ENCODE measurements at places on chromosomes 12 and 14.
A peak's percentile ranks its signal among the peaks of the same experiment; 100 is the strongest.

- DNase-seq = no peak
Measured at GRCh38 chr12:116125956-116126566, 151.4 kb downstream of the MED13L start.

- DNase-seq = no peak
Measured at GRCh38 chr14:79137045-79137430, 966.9 kb downstream of the NRXN3 start.

DNA sequence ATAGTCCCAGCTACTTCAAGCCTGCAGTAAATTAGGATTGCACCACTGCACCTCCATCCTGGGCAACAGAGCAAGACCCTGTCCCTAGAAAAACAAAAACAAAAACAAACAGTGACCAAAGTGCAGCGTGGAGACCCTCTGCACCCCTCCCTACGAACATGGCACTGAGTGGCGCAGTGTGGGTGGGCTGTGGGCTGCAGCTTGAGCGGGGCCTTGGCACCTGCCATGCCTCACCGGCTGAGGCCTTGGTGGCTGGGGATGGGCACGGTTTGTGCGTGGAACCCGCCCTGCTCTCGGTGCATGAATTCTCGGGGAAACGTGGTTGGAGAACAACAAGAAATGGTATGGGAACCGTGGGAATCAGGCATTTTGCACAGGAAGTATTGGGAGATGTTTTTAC, 60.8 kb downstream of the TNFAIP2 start:
- DNase-seq = no peak

GRCh38 chr14:94685166-94685581, 73.0 kb downstream of the SERPINA3 start:
- DNase-seq = no peak

GRCh38 chr14:90154110-90154509, 92.3 kb downstream of the KCNK13 start:
- no peak for DNase-seq

DNA sequence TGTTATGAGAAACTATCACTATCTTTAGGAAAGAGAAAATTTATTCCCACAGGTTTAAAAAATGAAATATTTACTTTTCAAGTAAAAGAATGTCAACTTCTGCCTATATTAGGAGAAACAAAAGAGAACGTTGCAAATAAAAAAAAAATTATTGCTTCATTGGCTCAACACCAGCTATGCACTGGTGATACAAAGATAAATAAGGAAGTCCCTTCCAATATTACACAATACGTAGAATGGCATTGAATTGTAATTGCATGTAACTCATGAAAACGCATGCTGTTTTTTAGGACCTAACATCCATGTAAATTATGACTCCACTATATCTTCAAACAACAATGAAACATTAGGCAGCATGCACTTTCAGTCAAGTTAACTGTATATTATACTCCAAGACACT, 56.4 kb upstream of the RERGL start:
- DNase-seq = no peak

- no peak for DNase-seq
Measured at GRCh38 chr14:100539766-100540140, 47.5 kb downstream of the BEGAIN start.

GRCh38 chr14:73755434-73756014, 41.3 kb upstream of the PNMA1 start:
- no peak for DNase-seq

GRCh38 chr14:52272375-52272774, 4.9 kb downstream of the PTGDR start:
- no peak for DNase-seq

- no peak for DNase-seq
Measured at GRCh38 chr14:25431211-25432076, 381.5 kb upstream of the STXBP6 start.

DNA sequence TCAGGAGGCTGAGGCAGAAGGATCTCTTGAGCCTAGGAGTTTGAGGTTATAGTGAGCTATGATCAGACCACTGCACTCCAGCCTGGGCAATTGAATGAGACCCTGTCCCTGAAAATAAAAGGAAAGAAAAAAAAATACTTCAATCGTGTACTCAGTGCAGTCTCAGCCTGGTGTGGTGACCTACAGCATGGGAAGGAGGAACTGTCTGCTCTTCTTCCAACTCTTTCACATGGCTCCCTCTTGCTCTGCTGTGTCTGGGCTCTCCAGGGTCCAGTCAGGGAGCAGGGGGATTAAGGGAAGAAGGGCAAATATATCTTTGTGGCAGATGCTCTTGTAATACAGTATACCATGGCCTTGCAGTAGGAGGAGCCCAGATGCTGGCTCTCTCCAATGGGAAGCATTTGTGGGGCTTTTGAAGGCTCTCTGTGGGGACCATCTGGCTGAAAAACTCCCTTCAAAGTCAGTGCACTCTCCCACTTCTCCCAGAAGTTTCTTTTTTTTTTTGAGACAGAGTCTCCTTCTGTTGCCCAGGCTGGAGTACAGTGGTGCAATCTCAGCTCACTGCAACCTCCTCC, 76.6 kb upstream of the TMPO start:
- no peak for DNase-seq

DNA sequence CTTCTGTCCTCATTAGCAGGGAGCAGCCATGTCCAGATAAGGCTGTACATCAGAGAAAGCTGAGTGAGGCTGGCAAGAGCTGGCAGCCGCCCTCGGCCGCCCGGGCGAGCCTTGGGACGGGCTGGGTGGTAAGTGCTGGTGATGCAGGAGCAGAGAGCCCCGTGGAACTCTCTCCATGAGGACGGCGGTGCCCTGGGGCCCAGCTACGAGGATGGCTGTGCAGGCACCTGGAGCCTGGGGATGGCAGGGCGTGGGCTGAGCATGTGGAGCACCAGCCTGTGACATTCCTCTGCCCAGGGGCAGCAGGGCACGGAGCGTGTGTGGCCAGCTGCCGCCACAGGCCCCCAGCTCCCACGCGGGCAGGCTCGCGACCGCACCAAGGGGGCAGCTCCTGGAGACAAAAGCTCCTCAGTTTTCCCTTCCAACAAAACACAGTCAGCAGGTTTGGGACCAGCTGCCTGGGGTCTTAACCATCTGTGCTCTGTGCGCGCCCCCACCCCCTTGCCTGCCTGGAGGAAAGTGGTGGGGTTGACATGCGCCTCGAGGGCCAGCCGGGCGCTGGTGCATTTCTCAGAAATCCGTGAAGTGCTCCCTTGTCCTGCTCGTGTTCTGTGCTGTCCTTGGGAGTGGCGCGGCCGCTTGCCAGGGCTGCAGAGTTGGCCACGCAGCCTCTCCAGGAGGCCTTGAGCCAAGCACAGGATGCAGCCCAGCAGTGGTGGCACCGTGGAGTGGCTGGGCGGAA, 21.4 kb downstream of the PACS2 start:
- DNase-seq = no peak

DNA sequence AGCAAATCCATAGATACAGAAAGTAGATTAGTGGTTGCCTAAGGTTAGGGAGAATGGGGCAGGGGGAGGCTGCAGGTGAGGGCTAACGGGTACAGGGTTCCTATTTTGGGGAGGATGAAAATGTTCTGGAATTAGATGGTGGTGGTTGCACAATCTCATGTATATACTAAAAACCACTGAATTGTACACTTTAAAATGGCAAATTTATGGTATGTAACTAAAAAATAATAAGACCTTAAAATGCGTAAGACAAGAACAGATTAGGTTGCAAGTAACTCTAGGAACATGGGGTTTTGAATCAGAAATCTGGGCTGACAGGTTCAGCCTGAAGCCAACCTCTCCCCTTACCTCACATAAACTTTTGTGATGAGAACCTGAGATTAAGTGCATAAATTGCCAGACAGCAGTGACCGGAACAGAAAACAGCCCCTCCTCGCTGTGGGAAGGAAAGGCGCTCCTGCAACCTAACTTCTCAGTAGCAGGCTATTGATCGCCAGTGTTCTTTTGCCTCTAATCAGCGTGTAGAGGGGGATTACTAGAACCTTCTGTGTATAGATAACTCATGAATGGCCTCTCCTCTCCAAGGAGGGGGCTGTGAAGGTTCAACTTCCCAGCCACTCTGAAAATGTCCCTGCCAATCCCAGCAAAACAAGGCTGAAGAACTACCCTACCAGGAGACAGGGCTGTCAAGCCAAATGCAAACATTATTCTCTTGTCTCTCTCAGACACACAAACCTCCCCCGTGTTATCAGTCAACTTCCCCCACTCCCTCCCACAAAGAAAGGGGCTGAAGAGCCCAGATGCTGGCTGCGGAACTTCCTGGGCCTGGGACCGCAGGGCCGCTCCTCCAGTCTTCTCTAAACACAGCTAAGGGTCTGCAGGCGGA, 1.9 kb downstream of the SSH1 start:
- DNase-seq = no peak

DNA sequence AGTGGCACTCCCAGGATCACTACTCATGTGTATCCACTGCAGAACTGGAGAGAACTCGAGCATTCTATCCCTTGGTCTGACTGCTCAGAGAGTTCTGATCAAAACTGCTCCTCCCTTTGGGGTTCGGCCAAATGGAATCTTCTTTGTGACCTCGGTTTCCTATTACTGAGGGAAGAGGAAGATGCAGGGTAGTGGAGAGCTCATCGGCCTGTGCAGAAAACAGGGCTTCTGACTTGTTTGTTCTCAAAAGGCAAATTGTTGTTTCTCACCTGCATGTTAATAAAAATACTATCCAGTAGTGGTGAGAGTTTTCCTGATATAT, 17.1 kb upstream of the AKAP6 start:
- no peak for DNase-seq

GRCh38 chr12:15520083-15520482, 197.8 kb downstream of the PTPRO start:
- DNase-seq = no peak

GRCh38 chr12:67107751-67108269, 161.3 kb upstream of the CAND1 start:
- DNase-seq = no peak

DNA sequence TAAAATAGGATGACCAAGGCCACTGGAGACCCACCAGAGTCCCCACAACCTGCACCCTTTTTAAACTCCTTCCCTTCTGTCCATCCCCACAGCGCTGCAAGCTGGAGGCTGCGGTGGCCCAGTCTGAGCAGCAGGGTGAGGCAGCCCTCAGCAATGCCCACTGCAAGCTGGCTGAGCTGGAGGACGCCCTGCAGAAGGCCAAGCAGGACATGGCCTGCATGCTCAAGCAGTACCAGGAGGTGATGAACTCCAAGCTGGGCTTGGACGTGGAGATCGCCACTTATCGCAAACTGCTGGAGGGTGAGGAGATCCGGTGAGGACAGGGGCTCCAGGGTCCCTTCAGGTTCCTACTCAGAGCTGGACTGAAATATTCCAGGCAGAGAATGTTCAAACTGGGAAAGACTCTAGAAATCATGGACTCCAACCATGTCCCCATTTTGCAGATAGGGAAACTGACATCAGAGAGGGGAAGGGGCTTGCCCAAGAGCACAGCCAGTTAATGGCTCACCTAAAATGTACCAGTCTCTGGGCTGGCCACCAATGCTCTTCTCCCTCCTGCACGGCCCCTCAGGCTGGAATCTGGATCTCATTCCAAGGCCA, 17.2 kb downstream of the KRT85 start:
- no peak for DNase-seq

- DNase-seq = no peak
Measured at GRCh38 chr14:48373981-48374380, 698.6 kb upstream of the MDGA2 start.

DNA sequence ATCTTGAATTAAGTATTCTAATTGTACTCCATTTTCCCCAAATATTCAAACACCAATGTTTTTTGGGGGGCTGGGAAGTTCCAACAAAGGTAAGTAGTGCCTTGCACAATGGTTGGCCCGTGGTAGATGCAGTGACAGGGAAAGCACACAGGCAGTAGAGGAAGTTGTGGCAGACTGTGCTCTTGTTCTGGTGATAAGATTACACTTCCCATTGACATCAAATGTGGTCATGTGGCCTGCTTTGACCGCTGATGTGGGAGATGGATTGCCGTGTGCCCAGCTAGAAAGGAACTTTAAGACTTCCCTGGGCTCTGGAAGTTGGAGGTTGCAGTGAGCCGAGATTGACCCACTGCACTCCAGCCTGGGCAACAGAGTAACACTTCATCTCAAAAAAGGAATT, 223.8 kb downstream of the VRK1 start:
- no peak for DNase-seq

DNA sequence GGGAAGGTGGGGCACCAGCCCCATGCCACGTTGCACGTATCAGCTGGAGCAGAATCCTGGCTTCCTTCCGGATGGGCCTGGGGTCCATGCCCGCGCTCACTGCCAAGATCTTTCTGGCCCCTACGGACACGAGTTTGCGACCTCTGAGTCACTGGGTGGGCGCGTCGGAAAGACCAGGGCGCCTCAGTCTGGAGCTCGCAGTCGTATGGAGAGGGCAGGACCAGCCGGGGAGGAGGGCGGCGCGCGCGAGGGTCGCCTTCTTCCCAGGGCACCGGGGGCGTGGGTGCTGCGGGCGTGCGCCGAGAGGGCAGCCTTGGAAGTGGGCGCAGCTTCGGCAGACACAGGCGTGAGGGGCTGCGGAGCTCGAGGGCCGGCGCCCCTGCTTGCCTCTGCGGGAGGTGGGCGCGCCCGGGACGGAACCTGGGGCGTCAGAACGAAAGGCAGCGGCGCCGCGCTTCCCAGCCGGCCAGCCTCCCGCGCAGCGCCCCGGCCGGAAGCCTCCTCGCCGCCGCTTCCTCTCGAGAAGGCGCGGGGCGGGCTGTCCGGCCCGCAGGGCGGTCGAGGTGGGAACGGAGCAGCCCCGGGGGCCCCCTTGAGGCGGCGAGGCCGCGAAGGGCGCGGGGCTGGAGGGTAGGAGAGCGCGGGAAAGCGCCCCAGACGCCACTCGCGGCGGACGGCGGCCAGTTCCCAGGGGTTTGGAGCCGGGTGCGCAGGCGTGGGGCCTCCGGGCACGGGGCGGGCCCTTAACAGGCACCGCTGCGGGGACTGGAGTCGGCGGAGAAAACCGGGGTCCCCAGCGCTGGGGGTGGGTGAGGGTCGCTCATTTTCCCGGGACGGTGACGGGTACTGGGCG, at the start of gene ARL6IP4:
TSS of gene ARL6IP4 (plus strand) at position 499 of the 853 bp plus-strand sequence. CDS start 459 bp downstream, outside the sequence.
- peak; percentile 31 for DNase-seq

GRCh38 chr14:71583194-71583593, 349.0 kb upstream of the RGS6 start:
- DNase-seq = no peak

GRCh38 chr12:109625749-109626377, 52.3 kb downstream of the MVK start:
- DNase-seq = no peak

GRCh38 chr12:29617407-29617803, 119.9 kb upstream of the OVCH1 start:
- no peak for DNase-seq
